ENCODE measurements at places on chromosomes 6 and 20.

GRCh38 chr20:17681726-17682102 lies 328 bp downstream of the RRBP1 start:
- no peak for DNase-seq

DNA sequence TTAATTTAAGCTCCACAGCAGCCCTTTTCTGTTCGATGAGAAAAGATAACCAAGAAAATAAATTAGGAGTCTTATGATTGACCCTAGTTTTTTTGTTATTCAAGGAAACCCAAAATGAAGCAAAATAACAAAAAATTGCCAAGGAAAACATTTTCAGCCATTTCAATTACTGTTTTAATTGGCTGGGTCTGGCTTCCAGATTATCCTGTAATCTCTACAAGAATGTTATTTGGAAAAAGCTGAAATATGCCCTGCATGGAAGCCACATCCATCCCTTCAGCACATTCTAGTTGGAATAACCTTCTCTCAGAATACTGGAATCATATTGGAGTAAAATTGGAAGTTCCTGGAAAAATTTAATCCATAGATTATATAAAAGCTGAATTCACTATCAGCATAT lies 191.1 kb upstream of the CCN2 start:
- no peak for DNase-seq

DNA sequence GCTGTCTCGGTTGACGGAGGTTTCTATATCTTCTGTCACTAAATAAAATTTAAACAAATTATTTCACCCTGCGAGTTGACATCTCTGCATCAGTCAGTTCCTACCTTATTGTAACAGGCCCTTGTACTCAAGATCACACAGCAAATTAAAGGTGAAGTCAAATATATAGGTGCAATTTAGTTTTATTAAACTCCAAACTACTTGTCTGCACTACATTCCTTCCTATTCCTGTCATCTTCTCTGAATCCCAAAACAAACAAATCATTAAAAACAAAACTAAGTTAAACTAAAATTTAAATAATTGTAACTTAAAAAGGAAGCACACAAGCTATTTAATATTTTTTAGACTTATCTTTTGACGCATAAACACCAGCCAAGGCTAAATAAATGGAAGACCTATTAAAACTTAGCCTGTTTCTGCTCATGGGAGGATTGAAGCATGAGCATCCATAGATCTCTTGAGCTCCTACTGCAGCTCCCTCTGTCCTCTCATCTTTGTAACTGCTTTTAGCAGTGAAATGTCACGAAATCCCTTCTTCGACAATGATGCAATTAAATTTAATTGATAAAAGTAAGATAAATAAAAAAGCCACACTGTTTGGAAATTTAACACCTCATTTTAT lies 1152.3 kb upstream of the GJE1 start:
- DNase-seq, result no peak

GRCh38 chr20:19649041-19649440 lies 109.0 kb upstream of the RIN2 start:
- DNase-seq, result no peak

DNA sequence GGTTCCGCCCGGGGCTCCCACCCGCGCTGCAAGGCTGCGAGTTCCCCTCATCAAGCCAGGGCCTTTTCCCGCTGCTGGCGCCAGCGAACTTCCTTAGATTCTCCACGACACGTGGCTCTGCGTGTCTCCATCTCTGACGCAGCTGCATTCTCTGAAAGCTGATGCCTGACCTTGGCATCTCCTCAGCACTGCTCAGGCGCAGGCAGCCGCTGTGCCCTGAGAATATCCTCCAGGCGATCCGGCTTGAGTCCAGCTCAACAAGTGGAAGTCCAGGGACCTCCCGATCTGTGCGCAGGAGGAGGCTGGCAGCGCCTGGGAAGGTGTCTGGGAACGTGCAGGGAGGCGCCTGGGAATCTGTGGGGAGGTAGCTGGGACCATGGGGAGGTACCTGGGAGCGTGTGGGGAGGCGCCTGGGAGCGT lies 171.2 kb upstream of the THBS2 start:
- DNase-seq, result no peak

GRCh38 chr6:26288155-26288554 lies 76.8 kb upstream of the BTN3A2 start:
- no peak for DNase-seq

GRCh38 chr6:170278743-170279094 lies 12.2 kb downstream of the DLL1 start:
- DNase-seq, result no peak

DNA sequence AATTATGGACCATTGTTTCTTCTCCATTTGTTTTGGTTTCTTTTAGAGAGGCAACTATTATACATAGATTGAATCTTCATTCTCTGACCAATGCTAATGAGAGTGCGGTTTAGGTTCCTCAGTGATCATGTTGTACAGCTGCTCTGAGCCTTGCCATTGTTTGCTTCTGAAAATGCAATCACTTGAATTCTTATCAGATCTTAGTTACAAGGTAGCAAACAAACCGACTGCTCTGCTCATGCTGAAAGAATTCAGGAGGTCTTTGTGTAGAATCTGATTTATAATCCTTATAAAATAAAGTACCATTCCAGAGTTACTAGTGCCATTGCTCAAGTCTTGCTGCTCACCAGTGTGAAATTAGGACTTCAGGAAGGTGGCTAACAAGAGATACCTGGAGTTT lies 569.1 kb upstream of the ID4 start:
- DNase-seq, result no peak

DNA sequence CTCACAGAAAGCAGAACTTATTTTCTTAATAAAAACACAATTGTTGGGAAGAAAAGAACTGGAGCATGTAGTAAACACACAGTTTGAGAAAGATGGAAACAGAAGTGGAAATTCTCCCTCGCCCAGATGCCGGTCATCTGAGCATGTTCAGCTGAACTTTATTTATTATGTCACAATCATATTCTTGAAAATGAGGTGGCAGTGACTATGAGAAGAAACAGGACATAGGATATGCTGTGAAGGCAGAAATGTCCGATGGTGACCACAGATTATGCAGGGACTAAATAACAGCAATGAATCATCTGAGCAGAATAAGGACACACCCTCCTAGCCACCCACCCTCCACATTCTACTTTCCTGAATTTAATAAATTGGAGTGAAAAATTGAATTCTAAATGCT lies 425.3 kb upstream of the NOX3 start:
- DNase-seq, result no peak

DNA sequence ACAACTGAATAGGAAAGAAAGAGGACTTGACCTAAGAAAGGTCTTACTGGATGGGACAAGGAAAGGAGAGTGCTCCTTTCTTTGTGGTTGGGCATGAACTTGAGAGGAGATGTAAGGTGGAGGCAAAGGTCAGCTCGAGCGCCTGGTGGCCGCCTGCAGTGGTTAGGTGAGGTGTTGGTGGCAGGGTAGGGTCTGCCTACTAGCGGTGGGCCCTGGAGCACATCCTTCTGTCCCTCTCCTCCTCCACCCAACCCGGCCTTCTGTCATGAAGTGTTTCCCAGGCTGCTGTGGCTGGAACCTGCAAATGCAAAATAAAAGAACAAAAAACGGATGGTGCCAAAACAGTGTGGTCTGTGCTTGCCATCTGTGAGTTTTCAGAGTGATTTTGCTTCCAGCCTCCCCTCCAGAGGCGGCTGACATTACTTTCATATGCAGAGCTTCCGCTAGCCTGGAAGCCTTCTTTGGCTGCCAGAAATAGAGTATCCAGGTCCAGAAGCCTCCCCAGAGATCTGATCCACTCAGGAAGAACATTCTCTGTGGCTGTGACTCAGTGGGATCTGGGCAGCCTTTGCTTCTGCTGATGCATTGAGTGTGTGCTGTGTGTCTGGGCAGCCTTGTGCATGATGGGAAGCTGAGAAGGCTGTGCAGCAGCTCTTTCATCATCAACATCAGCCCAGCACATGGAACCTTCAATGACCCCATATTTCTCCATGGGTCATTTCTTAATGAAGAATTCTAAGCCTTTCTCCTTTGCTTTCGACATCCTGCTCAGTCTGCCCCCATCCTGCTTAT lies 79.8 kb upstream of the FAM184A start:
- DNase-seq, result no peak

GRCh38 chr6:133502441-133503335 lies 261.5 kb downstream of the EYA4 start:
- DNase-seq, result no peak

DNA sequence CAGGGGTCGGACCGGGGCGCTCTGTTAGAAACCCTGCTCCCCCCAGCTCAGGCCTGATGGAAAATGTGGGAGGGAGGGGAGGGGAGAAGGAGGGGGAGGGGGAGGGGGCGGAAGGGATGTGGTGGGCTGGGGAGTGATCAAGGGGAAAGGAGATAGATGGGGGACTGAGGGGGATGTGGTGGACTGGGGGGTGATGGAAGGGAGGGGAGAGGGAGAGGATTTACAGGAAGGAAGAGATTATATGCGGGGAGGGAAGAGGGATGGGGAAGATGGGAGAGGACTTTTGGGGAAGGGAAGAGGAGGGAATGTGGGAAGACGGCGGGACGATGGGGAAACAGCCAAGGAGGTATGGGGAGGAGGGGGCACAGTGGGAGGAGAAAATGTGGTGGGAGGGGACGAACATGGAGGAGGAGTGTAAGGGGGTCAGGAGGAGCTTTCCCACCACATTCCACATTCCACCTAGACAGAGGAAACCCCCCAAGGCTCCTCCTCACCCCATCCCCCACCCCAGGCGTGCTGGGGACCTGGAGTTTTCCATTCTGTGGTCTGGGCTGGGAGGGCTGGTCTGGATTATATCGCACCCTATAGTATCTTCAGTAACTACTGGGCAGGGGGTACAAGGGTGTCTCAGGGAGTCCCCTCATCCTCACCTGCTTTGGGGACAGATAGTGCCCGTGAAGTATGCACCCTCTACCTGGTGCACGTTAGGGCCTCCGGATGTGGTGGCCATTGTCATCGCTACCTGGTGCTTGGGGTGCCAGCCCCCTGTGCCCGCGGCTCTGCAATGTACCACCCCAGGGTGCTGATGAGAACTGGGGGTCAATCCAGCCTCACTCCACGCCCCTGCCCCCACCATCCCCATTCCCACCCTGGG lies 578 bp upstream of the PTGIS start:
- DNase-seq, result no peak

DNA sequence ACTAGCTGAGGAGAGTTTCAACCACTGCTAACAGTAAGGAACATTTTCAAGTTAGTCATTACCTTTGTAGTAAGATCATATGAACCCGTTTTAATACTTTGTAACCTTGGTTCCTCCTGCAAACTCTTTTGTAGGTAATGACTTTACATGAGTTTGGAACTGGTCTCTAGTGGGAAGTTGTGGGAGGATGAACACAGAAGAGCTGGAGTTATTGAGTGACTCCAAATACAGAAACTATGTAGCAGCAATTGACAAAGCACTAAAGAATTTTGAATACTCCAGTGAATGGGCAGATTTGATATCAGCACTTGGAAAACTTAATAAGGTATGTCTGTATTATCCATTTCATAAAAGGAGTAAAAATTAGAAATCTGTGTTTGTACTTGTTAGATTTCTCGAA lies 29.3 kb downstream of the DOP1A start:
- no peak for DNase-seq

GRCh38 chr6:63372951-63373533 lies 53.3 kb upstream of the LGSN start:
- no peak for DNase-seq

DNA sequence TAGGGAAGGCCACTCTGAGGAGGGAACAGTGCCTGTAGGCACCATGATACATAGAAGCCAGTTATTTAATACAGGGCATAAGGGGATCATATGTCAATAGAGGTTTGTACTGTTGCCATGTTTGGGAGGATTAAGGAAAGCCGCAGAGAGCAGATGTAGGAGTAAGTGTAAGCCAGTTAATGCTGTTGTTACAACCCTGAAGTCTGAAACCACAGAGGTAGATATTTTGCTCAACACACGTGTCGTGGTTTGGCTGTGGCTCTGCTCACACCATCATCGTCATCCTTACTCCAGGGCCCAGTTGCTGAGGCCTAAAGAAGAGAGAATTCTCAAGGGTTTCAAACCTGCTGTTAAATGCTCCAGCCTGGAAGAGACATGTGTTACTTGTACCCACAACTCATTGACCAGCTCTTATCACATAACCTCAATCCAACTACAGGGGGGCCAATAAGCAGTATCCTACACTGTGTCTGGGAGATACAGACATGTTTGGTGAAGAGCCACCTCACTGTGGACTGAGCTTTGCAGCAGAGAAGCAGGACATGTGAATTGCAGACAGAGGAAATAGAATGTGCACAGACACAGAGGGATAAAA lies 31.0 kb upstream of the PSMF1 start:
- no peak for DNase-seq

GRCh38 chr6:144435602-144436426 lies 150.7 kb downstream of the UTRN start:
- DNase-seq, result no peak

- DNase-seq, result peak; percentile 6
Measured at GRCh38 chr6:34414999-34415858, 10.6 kb downstream of the RPS10 start.

- no peak for DNase-seq
Measured at GRCh38 chr6:166525567-166525966, 60.9 kb downstream of the RAMACL start.

DNA sequence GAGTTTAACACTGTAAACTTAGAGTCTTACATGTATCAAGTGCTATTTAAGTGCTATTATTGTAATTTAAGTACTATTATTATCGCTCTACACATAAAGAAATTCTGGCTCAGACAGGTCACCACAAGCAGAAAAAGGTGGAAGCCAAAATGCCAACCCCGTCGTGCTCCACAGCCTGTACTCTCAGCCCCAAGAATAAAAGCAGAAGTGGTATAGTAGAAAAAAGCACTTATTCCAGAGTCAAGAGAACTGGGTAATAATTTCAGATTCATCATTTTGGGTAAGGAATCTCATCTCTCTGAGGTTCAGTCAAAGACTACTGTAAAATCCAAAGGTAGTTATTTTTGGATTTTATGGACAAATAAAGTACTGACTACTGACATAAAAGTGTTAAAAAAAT lies 943 bp downstream of the ZUP1 start:
- DNase-seq, result no peak

GRCh38 chr6:28542440-28543296 lies 17.0 kb downstream of the GPX5 start:
- DNase-seq, result peak; percentile 7

DNA sequence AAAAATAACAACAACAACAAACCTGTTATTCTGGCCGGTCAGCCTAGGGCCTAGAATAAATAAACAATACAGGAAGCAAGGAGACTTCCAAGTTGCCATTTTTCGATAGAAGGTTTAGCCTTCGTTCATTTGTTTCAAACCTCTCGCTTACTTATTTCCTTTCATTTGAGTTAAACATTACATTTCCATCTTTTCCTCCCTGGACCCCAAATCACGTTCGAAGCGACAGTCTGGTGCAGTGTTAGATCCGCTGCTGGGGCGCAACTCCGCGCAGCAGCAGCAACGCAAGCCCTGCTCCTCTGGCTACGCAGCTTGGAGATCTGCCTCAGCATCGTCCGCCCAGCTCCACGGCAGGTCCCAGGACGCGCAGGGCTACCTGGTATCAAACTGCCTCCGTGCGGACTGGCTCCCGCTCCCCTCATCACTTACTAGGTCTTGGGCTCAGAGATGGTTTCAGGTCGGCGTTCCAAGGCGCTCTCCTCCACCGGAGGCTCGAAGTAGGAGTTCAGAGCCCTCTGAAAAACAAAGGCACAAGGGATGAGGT lies 530 bp downstream of the TDP2 start:
- peak; percentile 43 for DNase-seq

Data from cerebellar nuclear complex (tissue), 1 donor.